ENCODE measurements at places on chromosomes 5 and 9.

DNA sequence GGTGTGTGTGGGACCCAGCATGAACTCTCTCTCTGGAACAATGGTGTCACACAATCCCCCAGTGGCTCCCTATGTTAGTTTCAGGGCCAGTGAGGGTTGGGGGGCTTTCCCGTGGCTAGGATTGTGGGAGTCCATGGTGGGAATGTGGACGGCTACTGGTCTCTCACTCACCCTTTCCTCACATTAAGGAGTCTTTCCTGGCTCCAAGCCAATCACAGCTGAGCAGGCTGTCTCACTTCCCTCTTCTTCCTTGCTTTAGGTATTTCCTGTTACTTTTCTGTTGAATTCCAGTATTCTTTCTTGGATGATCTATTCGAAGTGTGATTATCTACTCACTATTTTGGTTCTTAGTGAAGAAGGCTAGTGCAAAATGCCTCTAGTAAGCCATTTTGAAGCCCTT is 324.4 kb upstream of the MPDZ start:
- no peak for DNase-seq

DNA sequence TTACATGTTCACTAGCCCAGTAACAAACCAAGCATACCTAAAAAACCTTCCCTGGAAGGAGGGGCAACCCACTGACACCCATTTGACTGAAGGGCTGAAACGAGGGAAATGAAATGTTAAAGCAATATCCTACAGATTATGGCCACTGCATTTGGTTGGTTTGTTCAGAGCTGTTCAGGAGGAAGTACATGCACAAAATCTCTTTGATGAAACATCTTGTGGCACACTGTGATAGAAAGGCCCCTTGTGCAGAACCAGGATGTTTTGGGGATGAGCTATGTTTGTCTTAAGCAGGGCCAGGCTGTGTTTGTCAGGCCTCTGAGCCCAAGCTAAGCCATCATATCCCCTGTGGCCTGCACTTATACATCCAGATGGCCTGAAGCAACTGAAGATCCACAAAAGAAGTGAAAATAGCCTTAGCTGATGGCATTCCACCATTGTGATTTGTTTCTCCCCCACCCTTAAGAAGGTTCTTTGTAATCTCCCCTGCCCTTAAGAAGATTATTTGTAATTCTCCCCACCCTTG is 467.3 kb upstream of the PIK3R1 start:
- no peak for DNase-seq

GRCh38 chr9:102185962-102186361 is 447.5 kb upstream of the GRIN3A start:
- no peak for DNase-seq

DNA sequence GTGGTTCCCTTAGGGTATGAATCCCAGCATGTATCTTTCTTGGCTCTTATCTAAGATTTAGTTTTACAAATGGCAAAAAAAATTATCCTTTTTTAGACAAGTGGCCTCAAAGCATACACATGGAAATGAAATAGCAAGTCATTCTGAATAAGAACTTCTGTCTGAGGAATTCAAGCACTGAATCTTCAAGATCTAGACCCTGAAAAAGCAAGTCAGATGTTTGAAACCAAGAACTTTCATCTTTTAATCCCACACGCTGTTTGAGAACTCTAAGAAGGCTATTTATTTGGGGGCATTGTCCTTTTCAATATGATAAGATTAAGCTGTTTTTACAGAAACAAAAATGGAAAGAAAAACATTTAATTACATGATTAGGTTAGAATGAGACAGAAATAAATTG is 549.2 kb upstream of the CYLC2 start:
- DNase-seq = no peak

DNA sequence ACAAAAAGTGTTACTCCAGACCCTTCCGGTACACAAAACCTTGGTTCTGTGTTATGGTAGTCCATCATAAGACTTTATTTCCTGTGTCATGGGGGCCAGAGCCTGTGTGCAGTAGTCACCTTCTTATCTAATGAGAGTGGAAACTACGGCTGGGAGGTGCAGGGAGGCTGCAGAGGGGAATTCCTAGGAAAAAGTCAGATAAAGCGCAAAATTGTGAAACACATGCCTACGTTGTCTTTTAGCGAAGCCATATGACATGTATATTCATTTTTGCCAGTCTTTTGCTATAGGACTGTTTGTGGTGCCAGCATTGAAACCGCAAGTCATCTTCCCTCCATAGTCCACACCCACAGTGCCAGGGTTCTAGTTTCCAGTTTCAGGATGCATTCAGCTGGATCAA is 80.7 kb downstream of the PPARGC1B start:
- peak; percentile 70 for DNase-seq

- no peak for DNase-seq
Observed at GRCh38 chr9:134390947-134391318, 64.7 kb downstream of the RXRA start.

DNA sequence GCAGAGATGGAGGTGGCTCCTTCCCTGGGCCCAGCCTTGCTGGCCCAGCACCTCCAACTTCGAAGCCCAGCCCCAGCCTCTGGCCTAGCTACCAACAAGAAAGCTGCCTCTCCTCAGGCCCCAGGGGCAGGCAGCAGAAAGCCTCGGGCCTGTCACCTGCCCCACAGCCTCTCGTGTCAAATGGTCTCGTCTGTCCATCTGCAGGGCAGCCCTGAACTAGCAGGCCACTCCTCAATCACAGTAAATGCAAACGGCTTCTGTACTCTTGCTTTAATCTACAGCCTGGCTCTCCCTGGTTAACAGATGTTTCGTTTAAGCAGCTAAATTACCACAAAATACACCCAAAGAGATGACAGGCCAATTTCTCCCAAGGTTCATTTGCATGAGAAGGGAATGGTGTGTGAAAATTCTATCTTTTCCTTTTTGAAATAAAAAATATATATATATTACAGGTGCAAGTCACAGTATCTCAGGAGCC is 21.5 kb downstream of the VAV2 start:
- no peak for DNase-seq

DNA sequence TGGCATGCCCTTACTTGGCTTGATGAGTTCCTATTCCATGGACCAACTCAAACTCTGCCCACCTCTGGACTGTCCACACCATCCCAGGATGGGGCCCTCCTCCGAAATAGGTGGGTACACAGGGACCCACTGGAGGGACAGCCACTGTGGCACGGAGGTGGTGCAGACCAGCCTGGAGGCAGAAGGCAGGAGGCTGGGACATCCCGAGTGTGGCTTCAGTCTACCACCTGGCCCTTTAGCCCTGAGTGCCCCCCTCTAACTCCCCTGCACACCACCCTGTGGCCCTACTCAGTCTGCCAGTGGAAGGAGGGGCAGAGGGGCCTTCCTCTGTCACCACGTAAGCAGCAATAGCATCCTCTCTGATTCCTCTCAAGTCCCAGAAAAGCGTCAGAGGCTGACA is 3.7 kb downstream of the IL3 start:
- DNase-seq = no peak
